Kidney (tissue), 22 donors: ENCODE measurements at places on chromosomes 13 and 19. TPM values are rescaled to one million over a fixed set of nuclear protein-coding genes. Genes with fewer than 3 reads are reported as not detected.

DNA sequence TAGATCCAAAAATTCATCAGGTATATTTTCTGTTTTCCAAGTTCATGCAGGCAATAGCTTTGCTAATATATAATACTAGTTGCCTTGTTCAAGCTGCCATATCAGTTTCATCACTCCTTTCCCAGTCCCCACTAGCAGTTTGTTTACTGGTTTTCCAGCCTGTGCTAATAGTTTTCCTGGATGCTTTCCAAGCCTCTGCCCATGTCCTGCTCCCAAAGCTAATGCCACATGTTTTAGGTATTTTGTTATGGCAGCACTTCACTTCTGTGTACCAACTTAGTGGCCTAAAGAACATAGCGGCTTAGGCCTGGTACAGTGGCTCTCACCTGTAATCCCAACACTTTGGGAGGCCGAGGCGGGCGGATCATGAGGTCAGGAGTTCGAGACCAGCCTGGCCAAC lies 28.1 kb upstream of the ZNF527 start:
- no peak for DNase-seq
- H3K27ac ChIP-seq, result no peak overlapping the region

- H3K4me3 ChIP-seq, result no peak overlapping the region
- peaks cover 7% of the 10 kb centered on the region for H3K36me3 ChIP-seq
- no peaks in the 10 kb centered on the region for H3K27me3 ChIP-seq
- no peaks in the 10 kb centered on the region for H3K4me1 ChIP-seq
These were observed 13.9 kb downstream of the DZIP1 start for GRCh38 chr13:95630593-95630992.

- peaks cover 15% of the 10 kb centered on the region for H3K4me1 ChIP-seq
- H3K27ac ChIP-seq, result no peak overlapping the region
- H3K36me3 ChIP-seq, result no peaks in the 10 kb centered on the region
- no peaks in the 10 kb centered on the region for H3K27me3 ChIP-seq
- H3K4me3 ChIP-seq, result no peak overlapping the region
These were observed 26.6 kb downstream of the SHISA2 start for GRCh38 chr13:26025196-26025595.

DNA sequence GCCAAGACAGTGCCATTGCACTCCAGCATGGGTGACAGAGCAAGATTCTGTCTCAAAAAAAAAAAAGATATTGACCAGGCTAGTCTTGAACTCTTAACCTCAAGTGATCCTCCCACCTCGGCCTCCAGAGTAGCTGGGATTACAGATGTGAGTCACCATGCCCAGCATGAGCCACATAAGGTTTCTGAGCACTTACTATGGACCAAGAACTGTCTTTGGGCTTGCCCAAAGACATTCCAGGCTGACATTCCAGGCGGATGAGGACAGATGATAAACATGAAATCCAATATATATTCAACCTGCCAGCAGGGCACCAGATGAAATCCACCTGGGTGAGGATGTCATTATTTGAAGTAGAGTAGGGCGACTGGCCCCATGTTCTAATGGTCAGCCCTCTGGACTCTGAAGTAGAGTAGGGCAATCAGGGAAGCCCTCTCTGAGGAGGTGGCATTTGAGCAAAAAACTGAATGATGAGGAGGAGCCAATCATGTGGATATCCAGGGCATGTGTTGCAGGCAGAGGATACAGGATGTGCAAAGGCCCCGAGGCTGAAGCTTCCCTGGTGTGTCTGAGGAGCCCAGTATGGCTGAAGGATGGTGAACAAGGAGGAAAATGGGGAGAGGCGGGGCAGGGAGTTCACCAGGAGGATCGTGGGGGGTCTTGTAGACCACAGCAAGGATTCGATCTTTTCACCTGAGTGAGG lies 4.0 kb downstream of the C19orf38 start:
- H3K27ac ChIP-seq, result no peak overlapping the region
- DNase-seq, result no peak
- H3K4me3 ChIP-seq, result no peak overlapping the region
- no peaks in the 10 kb centered on the region for H3K36me3 ChIP-seq
- H3K27me3 ChIP-seq, result no peaks in the 10 kb centered on the region
- H3K4me1 ChIP-seq, result no peaks in the 10 kb centered on the region

DNA sequence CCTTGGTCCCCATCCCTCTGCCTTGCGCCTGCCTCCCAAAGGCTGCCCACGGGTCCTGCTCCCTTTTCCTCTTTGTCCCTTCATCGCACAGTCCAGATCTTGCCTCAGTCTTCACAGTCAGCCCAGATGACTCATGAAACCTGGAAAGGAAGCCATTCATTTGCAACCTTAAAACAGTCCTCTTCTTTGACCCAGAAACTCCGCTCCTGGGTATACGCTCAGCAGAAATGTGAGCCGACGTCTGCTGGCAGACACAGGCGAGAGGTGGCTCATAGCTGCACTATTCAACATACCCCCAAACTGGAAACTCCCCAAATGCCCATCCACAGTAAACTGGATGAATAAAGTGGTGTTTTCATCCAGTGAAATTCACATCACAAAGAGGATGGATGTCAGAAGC lies 13.6 kb upstream of the PEPD start:
- H3K36me3 ChIP-seq, result no peaks in the 10 kb centered on the region
- H3K4me1 ChIP-seq, result no peaks in the 10 kb centered on the region
- no peak for DNase-seq
- no peaks in the 10 kb centered on the region for H3K27me3 ChIP-seq
- H3K4me3 ChIP-seq, result no peak overlapping the region
- no peak overlapping the region for H3K27ac ChIP-seq

DNA sequence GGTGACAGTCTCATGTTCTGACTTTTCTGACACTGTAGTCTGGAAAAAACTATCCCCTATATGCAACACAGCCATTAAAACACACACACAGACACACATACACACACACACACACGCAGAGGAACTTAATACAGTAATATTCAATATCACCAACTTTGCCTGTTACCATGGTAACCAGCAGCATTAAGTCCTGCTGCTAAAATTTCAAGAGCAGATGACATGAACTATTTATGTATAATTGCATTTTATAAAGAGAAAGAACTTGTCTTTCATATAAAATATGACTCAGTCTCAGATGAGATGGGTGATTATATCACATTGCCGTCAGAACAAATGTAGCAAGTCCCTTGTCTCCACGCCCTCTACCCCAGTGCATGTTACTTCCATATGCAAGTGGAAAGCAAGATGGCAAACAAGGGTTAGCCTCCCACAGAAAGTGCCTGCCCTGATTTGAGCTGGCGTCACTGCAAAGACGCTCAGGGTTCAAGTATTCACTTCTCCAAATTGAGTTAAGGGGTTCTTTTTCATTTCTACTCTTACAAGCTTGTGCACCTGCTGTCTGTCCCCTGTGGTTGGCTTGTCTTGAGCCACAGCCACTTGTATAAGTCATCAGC lies 576.8 kb downstream of the UQCRFS1 start:
- no peak for DNase-seq
- H3K27me3 ChIP-seq, result no peaks in the 10 kb centered on the region
- no peaks in the 10 kb centered on the region for H3K36me3 ChIP-seq
- H3K4me3 ChIP-seq, result no peak overlapping the region
- no peak overlapping the region for H3K27ac ChIP-seq
- no peaks in the 10 kb centered on the region for H3K4me1 ChIP-seq

The TUBA3C gene
- polyA plus RNA-seq, result not detected
